ENCODE measurements at places on chromosomes 12 and 14.
A peak's percentile ranks its signal among the peaks of the same experiment; 100 is the strongest.

DNA sequence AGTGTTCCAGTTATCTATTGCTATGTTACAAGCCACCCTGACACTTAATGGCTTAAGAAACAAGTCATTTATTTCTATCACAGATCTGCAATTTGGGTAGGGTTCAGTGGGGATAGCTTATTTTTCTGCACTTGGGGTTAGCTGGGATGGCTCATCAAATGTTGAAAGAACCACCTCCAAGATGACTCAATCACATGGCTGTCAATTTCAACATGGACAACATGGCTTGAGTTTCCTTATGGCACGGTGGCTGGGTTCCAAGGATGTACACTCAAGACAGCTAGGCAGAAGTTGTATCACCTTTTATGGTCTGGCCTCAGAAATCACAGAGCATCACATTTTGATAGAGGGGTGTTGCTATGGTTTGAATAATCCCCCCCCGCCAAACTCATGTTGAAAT, 24.5 kb upstream of the IGF1 start:
- no peaks in the 10 kb centered on the region for H3K36me3 ChIP-seq
- H3K4me1 ChIP-seq = no peaks in the 10 kb centered on the region
- no peaks in the 10 kb centered on the region for H3K27me3 ChIP-seq
- DNase-seq = no peak
- H3K27ac ChIP-seq = no peak overlapping the region
- no peak overlapping the region for H3K4me3 ChIP-seq

GRCh38 chr14:28608443-28608842, 158.1 kb upstream of the FOXG1 start:
- H3K27me3 ChIP-seq = no peaks in the 10 kb centered on the region
- no peaks in the 10 kb centered on the region for H3K4me1 ChIP-seq
- H3K4me3 ChIP-seq = no peak overlapping the region
- H3K27ac ChIP-seq = no peak overlapping the region

DNA sequence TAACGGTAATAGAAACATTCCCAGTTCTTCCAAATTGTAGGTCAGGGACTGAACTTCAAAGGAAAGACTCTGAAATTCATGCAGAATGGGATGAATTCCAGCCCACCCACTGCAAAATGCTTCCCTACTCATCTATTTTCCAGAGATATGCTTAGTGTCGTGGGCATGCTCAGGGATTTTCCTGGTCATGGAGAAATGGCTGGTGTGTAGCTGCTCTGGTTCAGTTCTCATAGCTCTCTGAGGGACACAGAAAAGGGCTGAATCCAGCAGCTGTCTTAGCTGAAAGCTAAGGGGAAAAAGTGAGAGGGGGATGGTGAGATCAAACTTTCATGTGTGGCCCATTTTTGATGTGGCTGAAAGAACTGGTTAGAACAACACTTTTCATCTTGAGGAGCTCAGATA, 72.9 kb upstream of the KRAS start:
- H3K27me3 ChIP-seq = no peaks in the 10 kb centered on the region
- no peaks in the 10 kb centered on the region for H3K4me1 ChIP-seq
- H3K36me3 ChIP-seq = no peaks in the 10 kb centered on the region
- no peak overlapping the region for H3K4me3 ChIP-seq
- DNase-seq = no peak
- no peak overlapping the region for H3K27ac ChIP-seq

DNA sequence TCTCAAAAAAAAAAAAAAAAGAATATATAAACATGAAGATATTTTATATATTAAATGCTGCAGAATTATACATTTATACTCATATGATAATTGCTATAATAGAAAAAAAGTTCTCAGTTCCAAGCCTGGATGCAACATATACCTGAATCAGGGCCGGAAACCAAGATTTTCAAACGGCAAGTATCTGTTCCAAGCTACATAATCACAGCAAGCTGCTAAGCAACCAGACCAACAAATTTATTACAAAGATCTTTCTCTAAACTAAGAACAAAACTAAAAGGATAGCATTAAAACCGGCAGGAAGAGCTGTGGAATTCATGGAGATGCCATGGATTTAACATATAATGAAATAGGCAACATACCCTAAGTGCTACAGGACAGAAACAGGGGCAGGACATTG, 7.1 kb downstream of the RACGAP1 start:
- no peak overlapping the region for H3K4me3 ChIP-seq
- DNase-seq = no peak
- H3K36me3 ChIP-seq = no peaks in the 10 kb centered on the region
- H3K27me3 ChIP-seq = no peaks in the 10 kb centered on the region

DNA sequence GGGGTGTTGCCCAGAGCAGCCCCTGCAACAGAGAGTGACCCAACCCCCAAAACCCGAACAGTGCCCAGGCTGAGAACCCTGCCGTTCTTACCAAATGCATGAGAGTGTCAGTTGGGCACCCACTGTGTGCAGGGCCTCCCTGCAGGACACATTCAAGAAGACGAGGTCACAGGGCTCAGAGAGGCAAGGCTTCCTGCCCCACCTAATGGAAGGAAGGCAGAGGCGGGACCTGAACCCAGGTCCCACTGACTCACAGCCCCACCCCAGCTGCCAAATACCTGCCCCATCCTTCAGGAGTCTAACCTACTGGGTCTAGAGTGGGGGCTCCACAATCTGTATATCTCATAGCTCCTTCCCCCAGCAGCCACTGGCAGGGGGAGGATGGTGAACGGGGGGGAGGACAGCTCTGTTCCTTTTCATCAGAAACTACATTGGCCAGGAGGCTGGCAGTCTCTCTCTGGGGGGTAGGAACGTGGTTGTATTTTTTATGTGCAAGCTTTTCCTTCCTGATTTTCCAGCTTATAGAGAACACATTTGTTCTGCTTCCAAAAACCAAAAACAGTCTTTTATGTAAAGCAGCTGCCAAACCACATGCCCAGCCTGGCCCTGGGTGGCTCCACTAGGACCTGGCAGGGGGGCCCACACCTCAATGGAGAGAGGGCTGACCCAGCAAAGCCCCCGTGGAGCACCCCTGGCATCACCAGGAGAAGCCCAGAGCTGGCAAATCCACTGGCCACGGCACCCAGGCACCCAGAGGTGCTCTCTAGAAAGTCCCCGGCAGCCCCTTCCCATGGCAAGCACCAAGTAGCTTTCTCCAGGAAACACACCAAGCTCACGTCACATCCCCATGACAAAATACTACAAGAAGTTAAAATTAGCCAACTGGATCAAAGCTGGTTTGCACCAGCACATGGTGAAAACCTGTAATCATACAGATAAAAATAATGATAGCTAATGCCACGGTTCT, 17.0 kb downstream of the NCOR2 start:
- no peaks in the 10 kb centered on the region for H3K36me3 ChIP-seq
- no peak overlapping the region for H3K4me3 ChIP-seq
- no peaks in the 10 kb centered on the region for H3K27me3 ChIP-seq
- no peak for DNase-seq

GRCh38 chr12:121535150-121536053, 45.4 kb downstream of the KDM2B start:
- DNase-seq = no peak
- H3K4me3 ChIP-seq = peak overlapping the region; percentile 79
- no peaks in the 10 kb centered on the region for H3K27me3 ChIP-seq
- peak overlapping the region; percentile 73 for H3K27ac ChIP-seq
- H3K36me3 ChIP-seq = no peaks in the 10 kb centered on the region
- peaks cover 37% of the 10 kb centered on the region for H3K4me1 ChIP-seq

GRCh38 chr14:89667983-89668382, 250.9 kb upstream of the FOXN3 start:
- H3K4me3 ChIP-seq = no peak overlapping the region
- H3K27ac ChIP-seq = no peak overlapping the region
- no peaks in the 10 kb centered on the region for H3K27me3 ChIP-seq
- no peaks in the 10 kb centered on the region for H3K36me3 ChIP-seq
- DNase-seq = no peak

DNA sequence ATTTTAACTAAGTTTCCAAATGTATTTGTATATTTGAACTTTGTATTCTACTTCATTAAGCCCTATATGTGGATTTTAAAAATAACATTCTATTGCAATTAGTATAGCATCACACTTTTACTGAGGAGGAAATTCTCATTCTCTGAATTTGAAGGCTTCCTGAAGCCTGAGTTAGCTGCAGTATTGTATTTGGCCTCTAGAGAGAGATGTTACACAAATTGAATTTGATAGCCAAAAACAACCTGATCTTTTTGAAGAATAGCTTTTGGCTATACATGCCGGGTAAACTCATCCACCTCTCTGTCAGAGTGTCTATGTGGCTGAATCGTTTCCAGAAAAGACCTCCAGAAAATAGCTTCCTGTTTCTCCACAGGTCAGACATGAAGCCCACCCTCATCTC, 316.5 kb upstream of the OR4E1 start:
- DNase-seq = no peak
- no peaks in the 10 kb centered on the region for H3K4me1 ChIP-seq
- no peak overlapping the region for H3K4me3 ChIP-seq
- no peaks in the 10 kb centered on the region for H3K27me3 ChIP-seq

DNA sequence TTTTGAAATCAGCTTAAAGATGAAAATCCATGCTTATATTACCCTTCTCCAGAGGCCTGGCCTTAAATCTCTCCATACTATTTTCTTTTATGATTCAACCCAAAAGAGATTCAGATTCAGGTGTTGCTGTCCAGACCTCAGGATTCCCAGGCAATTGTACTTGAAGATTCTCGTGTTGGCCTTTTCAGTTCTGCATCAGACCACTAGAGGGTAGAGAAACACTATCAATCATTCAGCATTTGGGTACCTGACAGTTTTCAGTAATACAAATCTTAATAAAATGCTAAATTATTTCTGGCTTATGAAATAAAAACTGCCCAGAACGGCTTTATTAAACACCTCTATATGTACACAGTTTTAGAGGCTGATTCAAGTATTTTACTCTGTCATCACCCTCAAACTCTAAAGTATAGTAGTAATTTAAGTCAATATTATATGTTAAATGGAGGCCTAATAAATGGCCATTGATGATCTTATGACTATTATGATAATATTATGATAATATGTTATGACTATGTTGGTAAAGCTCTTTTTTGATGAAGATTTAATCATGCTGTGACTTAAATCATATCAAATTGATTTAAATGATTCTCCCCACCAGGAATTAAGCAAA, 301.1 kb downstream of the DUSP6 start:
- no peak overlapping the region for H3K27ac ChIP-seq
- no peaks in the 10 kb centered on the region for H3K4me1 ChIP-seq
- H3K36me3 ChIP-seq = no peaks in the 10 kb centered on the region
- no peak for DNase-seq
- no peaks in the 10 kb centered on the region for H3K27me3 ChIP-seq

GRCh38 chr14:78631551-78631950, 461.4 kb downstream of the NRXN3 start:
- H3K4me1 ChIP-seq = no peaks in the 10 kb centered on the region
- H3K27me3 ChIP-seq = no peaks in the 10 kb centered on the region
- no peak overlapping the region for H3K27ac ChIP-seq
- no peaks in the 10 kb centered on the region for H3K36me3 ChIP-seq
- H3K4me3 ChIP-seq = no peak overlapping the region

DNA sequence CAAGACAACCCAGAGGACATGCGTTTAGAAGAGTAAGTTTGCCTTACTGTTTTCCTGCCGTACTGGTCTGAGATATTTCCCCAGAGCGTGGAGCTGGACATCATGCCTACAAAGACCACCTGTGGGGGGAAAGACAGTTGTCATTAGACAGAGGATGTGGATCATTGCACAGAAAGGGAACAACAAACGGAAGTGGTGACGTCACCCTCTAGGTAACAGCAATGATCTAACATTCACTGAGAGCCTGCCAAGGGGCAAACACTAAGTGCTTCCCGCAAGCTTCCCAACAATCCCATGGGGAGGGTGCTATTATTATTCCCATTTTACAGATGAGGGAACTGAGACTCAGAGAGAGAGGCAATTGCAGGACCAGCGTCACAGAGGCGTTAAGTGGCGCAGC, 48.5 kb downstream of the SVOP start:
- no peaks in the 10 kb centered on the region for H3K27me3 ChIP-seq
- H3K36me3 ChIP-seq = no peaks in the 10 kb centered on the region
- H3K4me3 ChIP-seq = no peak overlapping the region
- no peak overlapping the region for H3K27ac ChIP-seq
- H3K4me1 ChIP-seq = no peaks in the 10 kb centered on the region

GRCh38 chr14:68568907-68569897, 223.7 kb downstream of the ZFP36L1 start:
- peaks cover 39% of the 10 kb centered on the region for H3K4me1 ChIP-seq
- H3K27ac ChIP-seq = peak overlapping the region; percentile 53
- no peaks in the 10 kb centered on the region for H3K27me3 ChIP-seq
- no peak overlapping the region for H3K4me3 ChIP-seq
- H3K36me3 ChIP-seq = no peaks in the 10 kb centered on the region

- no peak overlapping the region for H3K4me3 ChIP-seq
- H3K27me3 ChIP-seq = no peaks in the 10 kb centered on the region
- peaks cover 25% of the 10 kb centered on the region for H3K4me1 ChIP-seq
- no peak overlapping the region for H3K27ac ChIP-seq
- no peak for DNase-seq
- H3K36me3 ChIP-seq = peaks cover 32% of the 10 kb centered on the region
Measured at GRCh38 chr14:90276646-90277367, 20.5 kb downstream of the PSMC1 start.

GRCh38 chr12:88546226-88546625, 34.0 kb downstream of the KITLG start:
- DNase-seq = no peak
- peaks cover 7% of the 10 kb centered on the region for H3K4me1 ChIP-seq
- H3K27ac ChIP-seq = no peak overlapping the region
- no peaks in the 10 kb centered on the region for H3K27me3 ChIP-seq

DNA sequence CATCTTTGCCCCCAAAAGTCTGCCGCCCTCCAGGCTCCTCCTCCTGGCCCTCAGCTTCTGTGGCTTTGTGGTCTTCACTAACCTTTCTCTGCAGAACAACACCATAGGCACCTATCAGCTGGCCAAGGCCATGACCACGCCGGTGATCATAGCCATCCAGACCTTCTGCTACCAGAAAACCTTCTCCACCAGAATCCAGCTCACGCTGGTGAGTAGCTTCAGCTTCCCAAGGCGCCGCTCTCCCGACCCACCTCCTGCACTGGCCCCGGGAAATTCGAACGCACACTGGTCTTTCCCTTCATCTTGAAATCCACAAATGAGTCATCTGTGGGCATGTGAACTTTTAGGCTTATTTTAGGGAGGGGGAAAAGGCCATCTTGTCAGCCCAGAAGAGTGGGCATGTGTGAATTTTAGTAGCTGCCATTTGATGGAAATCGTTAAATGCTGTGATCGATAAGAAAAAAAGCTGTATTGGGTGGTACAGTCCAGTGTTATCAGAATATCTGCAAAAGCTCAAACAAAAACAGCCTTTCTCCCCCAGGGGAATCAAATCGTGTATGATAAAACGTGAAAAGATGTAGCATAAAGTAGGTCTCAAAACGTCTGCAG, 700 bp downstream of the SLC35E3 start:
- no peaks in the 10 kb centered on the region for H3K27me3 ChIP-seq
- H3K27ac ChIP-seq = peak overlapping the region; percentile 60
- peaks cover 14% of the 10 kb centered on the region for H3K4me1 ChIP-seq
- no peaks in the 10 kb centered on the region for H3K36me3 ChIP-seq
- peak overlapping the region; percentile 82 for H3K4me3 ChIP-seq

GRCh38 chr12:14665354-14666348, 30.7 kb downstream of the GUCY2C start:
- no peak for DNase-seq
- no peaks in the 10 kb centered on the region for H3K36me3 ChIP-seq
- no peaks in the 10 kb centered on the region for H3K4me1 ChIP-seq
- H3K27ac ChIP-seq = no peak overlapping the region
- no peaks in the 10 kb centered on the region for H3K27me3 ChIP-seq

- DNase-seq = no peak
- no peaks in the 10 kb centered on the region for H3K36me3 ChIP-seq
- no peak overlapping the region for H3K4me3 ChIP-seq
- no peaks in the 10 kb centered on the region for H3K4me1 ChIP-seq
- no peaks in the 10 kb centered on the region for H3K27me3 ChIP-seq
Measured at GRCh38 chr12:64895526-64895925, 71.1 kb downstream of the TBC1D30 start.

GRCh38 chr12:56078931-56079722, 838 bp upstream of the ERBB3 start:
- H3K27ac ChIP-seq = peak overlapping the region; percentile 71
- peak; percentile 59 for DNase-seq
- H3K4me1 ChIP-seq = peaks cover 5% of the 10 kb centered on the region
- peak overlapping the region; percentile 79 for H3K4me3 ChIP-seq
- no peaks in the 10 kb centered on the region for H3K36me3 ChIP-seq
- H3K27me3 ChIP-seq = no peaks in the 10 kb centered on the region

All from thoracic aorta (tissue), 2 donors.